ENCODE measurements at places on chromosomes 4 and X.

DNA sequence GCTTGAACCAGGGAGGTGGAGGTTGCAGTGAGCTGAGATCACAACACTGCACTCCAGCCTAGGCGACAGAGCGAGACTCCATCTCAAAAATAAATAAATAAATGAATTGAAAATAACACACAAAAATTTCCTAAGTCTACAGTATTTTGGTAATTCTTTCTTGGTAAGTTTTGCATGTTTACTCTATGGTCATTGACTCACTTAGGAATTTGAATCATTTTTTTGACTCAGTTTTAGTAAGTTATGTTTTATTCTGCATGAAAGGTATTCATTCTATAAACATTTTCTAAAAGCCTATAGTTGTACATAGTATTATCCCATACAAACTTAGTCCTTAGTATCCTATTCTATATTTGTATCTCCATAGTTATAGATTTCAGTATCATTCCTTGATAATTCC lies 772.9 kb upstream of the SLIT2 start:
- no peak for DNase-seq

DNA sequence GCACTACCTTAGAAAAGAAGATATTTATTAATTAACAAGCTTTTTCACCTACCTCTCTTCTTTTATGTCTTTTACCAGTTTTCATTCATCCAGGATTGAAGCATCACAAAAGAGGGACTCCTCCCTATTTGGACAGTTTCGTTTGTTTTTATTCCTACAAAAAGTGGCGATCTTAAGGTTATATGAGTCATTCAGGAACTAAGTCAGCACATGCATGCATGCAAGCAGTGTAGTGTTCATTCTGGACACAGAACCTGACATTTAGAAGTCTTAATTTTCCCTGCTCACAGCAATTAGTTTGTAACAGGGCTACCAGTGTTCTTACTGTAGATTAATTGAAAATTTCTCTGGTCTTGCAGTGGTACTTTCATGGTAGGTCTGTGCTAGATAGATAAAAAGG lies 47.9 kb upstream of the QRFPR start:
- DNase-seq: no peak

GRCh38 chrX:19863212-19863856 lies 24.1 kb downstream of the SH3KBP1 start:
- no peak for DNase-seq

DNA sequence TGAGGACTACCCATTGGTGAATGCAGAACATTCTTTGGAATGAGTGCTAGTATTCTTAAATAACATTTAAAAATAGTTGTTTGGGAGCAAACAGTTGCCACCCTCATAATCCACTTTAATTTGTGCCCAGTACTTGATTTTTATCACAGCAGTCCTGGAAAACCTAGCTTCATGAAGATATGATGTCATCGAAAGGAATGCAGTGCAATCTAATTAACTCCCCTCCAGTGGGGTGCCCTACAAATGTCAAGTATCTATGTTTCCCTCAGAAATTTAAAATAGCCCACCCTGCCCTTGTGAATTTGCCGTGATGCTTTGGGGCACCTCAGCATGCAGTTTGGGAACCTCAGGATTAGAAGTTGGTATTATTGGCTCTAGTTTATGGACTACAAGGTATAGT lies 5.4 kb downstream of the RAB9A start:
- no peak for DNase-seq

DNA sequence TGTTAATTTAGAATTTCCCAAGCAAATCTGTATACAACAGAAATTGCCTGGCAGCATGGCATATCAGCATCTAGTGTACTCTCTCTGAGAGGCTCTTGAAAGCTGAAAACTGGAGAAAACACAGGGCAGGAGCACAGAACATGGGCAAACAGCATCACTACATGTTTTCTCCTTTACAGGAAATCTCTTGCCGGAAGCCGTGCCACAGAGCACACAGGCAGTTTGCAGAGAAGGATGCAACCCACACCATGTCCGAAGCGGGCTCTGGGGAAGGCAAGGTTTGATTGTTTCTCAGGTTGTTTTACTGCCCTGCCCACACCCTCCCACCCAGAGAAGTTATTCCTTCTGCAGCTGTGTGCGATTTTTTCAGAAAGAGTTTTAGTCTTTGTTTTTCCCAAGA lies 41.1 kb upstream of the FAM9C start:
- peak; percentile 85 for DNase-seq

DNA sequence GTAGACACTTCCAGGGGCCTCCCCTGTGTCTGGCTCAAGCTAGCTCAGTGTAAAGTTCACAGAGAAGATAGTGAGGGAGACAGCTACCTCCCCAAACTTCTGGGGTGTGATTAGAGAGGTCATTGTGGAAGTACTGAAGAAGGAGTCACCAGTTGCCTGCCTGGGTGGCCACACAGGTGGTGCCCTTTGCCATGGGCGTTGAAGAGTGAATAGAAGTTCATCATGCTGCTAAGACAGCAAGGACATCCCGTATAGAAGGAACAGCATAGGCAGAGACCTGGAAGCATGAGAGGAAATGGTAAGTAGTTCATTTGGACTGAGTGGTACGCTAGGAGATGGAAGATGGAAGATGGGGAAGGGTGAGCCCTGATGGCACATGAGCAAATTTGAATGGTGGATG lies 110.1 kb downstream of the PJA1 start:
- DNase-seq: no peak

GRCh38 chrX:101208152-101208905 lies 11.3 kb upstream of the DRP2 start:
- no peak for DNase-seq

- no peak for DNase-seq
Measured at GRCh38 chr4:89878611-89879010, 16.0 kb upstream of the MMRN1 start.

- no peak for DNase-seq
Measured at GRCh38 chr4:168604496-168605373, 107.9 kb downstream of the PALLD start.

GRCh38 chrX:46627711-46628419 lies 54.3 kb downstream of the CHST7 start:
- DNase-seq: peak; percentile 63

DNA sequence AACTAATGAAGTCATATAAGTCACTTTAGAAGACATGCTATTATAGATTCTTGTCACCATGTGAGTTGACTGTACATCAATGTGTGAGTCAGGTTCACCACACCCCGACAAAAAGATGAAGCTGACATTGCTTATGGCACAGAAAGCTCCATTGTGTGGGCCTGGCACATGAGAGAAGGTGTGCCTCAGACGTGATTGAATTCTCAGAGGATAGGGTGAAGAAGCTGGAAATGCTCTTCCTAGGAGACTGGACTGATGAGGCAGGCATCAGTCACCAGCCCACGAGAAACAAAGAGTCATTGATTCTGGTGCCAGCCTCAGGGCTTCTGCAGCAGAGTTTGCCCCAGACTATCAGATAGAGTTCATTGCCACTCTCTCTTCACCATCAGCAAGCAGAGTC lies 35.9 kb upstream of the LRAT start:
- no peak for DNase-seq

DNA sequence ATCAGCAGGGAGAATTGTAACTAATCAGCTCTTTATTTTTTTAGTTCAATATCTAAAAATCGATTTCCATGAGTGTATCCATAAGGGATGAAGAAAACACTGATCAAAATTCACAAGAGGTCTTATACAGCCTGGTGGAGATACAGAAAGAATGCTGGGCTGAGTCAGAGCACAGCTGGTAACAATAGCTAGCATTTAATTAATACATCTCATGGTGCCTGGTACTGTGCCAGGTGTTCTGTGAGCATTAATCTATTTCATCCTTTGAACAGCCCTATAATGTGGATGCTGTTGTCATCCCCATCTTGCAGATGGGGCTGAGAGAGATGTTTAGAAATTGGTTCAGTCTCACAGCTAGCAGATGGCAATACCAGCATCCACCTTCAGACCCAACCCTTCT lies 250.9 kb upstream of the RPS6KA3 start:
- DNase-seq: no peak

DNA sequence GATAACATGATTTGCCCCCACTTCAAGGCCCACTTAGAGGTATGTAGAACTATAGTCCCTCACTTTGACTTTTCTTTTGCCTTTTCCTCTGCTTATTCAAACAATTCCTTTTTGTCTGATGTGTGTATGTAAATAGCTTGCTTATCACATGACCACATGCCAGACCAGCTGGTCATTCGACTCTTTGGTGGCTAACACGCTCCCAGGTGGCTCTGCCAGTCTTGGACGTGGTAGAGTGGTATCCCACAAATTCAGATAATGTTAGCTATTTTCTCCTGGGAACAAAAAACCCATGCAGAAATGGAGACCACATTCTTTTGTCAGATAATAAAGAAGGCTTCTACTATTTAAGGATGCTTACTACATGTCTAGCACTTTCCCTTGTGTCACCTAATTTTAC lies 47.9 kb downstream of the ARHGAP24 start:
- no peak for DNase-seq

DNA sequence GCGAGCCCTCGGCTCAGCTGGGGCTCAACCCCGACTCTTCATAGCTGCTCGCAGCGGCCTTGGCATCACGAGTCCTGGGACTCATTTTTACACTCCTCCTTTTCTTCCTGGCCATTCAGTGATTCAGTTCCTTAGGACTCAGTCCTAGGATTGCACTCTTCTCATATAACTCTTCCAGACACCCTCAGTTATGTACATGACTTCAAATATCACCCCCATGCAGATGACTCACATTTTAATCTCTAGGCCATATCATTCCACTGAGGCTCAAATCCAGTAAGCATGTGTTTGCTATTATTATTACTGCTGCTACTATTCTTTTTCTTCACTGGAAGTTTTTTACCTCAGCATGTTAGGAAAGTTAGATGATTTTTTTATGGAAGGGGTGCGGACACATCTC lies 14.4 kb downstream of the ITGB1BP2 start:
- DNase-seq: no peak

- no peak for DNase-seq
Measured at GRCh38 chrX:29082558-29082957, 495.3 kb downstream of the IL1RAPL1 start.

- no peak for DNase-seq
Measured at GRCh38 chr4:183118585-183118984, 19.5 kb downstream of the WWC2 start.

GRCh38 chr4:75135068-75135825 lies 202.3 kb downstream of the PARM1 start:
- no peak for DNase-seq

GRCh38 chr4:146709956-146710355 lies 71.3 kb downstream of the POU4F2 start:
- DNase-seq: no peak

DNA sequence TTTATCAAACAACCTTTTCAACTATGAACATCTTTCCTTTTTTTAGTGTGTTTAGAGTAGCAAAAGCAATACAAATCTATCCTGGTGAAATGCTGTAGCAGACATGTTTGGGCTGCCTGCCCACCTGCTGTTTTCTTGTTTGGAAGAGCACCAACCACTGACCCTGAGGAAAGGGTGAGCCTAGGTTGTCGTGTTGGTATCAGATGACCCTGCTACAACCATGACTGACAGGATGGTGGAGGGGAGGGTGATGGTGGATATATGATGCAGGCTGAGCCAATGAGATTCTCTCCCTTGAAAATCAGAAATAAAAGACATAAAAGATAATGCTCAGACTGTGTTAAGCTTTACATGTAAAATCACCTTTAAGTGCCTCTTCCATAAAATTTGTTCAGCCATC lies 201.2 kb downstream of the NPNT start:
- no peak for DNase-seq

DNA sequence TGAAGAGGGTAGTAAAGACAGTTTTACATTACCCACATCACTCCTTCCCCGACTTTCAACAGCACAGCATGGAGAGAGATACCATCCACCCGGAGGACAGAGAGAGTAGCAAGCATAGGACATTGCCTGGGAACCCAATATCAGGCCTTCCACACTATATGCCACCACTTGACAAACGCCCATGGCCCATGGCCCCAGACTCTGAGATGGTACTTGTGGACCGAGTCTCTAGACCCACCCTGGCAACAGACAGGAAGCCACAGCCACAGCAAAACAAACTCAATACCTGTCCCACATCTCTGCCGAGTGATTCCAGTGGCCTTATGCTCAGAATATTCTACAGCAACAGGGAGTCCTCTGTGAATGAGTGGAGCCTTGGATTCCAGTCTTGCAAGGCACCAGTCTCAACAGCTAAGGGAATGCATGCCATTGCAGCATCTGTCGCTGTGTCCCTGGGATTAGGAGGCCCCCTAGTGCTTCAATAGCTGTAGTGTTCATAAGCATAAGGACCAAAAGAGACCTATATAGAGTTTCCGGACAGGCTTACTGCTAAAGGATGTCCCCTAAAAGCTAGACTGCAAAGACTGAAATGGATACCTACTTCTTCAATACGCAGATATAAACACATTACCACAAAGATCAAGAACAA lies 14.7 kb upstream of the CT55 start:
- DNase-seq: peak; percentile 80

DNA sequence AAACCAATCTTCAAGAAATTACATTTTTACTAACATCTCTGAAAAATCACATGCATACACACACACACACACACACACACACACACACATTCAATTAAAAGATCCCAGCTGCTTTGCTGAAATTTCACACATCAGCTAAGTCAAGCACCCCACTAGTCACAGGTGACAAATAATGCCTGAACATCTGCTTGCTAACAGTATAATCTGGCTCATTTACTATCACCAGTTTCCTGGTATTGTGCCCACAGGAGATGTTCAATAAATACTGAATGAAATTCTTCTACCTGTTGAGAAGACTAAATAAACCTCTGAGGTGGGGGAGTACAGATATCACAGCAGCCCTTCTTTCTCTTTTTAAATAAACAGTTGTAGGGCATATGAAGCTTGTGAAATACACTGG lies 994.0 kb downstream of the ARAP2 start:
- DNase-seq: no peak

DNA sequence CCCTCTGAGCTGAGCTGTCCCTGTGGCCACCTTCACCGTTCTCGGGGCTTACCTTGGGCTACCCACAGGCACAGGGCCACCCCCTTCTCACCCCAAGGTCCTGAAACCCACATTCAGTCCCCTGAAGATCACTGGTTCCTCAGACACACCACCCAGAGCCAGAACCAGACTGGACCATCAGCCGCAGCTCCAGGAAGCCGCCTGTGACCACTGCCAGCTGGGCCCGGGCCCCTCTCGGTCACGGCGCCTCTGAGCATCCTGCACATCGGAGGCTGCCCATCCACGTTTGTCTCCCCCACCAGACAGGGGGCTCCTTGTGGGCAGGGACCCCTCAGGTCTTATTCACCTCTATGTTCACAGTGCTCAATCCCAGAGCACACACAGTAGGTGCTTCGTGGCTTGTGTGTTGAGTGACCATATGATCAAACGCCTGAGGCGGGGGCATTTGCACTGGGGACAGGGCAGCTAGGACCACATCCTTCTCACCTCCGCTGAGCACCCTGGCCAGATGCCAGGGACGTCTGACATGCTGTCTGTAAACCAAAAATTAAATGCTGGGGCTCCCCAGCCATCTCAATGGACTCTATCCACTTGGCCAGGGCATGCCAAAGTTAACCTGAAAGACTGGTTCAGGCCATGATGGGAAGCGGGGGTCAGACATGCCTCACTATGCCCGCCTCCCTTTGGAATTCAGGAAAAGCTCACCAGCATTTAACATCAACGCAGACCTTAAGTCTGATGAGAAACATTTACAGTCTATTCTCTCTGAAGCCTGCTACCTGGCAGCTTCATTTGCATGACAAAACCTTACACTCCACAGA lies 109.4 kb upstream of the AFAP1 start:
- no peak for DNase-seq

Data from activated CD4-positive, alpha-beta T cell treated with anti-CD3 and anti-CD28 coated beads, Interleukin-2, amount 10 ng/mL, durations not matched to agents 24 days and 14 days (primary cell).